CD4-positive, alpha-beta T cell treated with Interleukin-6 at 100 ng/mL for 8 hours (primary cell): ENCODE measurements at places on chromosomes 11 and 22.
A peak's percentile ranks its signal among the peaks of the same experiment; 100 is the strongest.

- no peak for DNase-seq
These were observed 5.6 kb downstream of the ALX4 start for GRCh38 chr11:44304091-44305025.

DNA sequence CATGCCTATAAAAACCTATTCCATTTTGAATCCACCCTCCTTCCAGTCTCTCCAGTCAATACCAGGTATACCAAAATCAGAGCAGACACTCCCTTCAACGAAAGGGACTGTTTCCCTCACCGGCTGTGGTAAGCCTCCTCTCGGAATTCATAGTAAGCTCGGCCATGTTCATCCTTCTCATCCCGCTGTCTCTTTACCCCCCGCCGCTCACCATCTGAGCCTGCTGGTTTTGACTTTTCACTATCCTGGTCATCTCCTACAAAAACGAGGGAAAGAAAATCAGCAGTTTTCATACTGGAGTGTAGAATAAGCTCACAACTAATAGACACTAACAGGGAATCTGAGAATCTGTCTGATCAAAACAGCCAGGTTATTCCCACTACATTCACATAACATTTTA is 3.1 kb downstream of the HNRNPUL2 start:
- DNase-seq: no peak

GRCh38 chr11:60016881-60017280 is at the start of gene OOSP4B:
Gene OOSP4B, plus strand, starts transcription at chr11:60017181.
- no peak for DNase-seq

DNA sequence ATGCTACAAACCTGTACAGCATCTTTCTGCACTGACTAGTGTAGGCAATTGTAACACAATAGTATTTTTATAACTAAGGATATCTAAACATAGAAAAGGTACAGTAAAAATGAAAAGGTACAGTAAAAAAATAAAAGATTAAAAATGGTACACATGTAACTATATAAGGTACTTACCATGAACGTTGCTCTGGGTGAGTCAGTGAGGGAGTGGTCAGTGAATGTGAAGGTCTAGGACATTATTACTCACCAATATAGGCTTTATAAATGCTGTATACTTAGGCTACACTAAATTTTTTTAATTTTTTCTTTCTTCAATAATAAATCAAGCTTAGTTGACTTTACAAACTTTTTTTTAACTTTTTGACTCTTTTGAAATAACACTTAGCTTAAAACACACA is 59.9 kb downstream of the EIF3M start:
- DNase-seq: no peak

DNA sequence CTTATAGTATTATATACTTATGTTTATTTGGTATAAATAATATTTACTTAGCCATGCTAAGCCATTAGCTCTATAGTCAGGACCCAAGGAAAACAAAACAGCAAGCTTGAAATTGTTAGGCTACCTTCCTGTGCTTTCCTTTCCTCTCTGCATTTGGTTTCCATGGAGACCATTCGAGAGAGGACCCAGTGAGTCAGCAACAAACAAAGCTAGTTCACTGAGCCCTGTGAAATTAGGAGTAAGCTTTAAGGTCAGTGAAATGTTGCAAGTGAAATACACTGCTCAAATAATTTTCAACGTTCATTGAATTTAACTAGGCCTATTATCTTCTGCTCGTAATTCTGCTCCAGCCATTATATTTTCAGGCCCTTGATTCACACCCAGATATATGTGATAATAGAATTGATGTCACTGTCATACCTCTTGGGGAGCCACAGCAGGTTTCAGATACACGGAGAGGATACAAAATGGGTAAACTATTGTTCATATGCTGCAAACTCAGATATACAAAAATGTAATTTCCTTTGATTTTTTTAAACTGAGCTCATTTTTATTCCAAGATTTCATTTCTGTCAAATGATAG is 9.1 kb upstream of the OR10D3 start:
- no peak for DNase-seq

- no peak for DNase-seq
These were observed 94.5 kb upstream of the TOP3B start for GRCh38 chr22:22076932-22077703.

GRCh38 chr11:105429096-105429910 is 180.6 kb upstream of the GRIA4 start:
- no peak for DNase-seq

GRCh38 chr22:31474743-31475142 is 14.9 kb downstream of the EIF4ENIF1 start:
- DNase-seq: no peak

GRCh38 chr11:76745561-76746207 is 37.5 kb upstream of the TSKU start:
- no peak for DNase-seq

- DNase-seq: no peak
These were observed 39.2 kb upstream of the SLC36A4 start for GRCh38 chr11:93236741-93237675.

DNA sequence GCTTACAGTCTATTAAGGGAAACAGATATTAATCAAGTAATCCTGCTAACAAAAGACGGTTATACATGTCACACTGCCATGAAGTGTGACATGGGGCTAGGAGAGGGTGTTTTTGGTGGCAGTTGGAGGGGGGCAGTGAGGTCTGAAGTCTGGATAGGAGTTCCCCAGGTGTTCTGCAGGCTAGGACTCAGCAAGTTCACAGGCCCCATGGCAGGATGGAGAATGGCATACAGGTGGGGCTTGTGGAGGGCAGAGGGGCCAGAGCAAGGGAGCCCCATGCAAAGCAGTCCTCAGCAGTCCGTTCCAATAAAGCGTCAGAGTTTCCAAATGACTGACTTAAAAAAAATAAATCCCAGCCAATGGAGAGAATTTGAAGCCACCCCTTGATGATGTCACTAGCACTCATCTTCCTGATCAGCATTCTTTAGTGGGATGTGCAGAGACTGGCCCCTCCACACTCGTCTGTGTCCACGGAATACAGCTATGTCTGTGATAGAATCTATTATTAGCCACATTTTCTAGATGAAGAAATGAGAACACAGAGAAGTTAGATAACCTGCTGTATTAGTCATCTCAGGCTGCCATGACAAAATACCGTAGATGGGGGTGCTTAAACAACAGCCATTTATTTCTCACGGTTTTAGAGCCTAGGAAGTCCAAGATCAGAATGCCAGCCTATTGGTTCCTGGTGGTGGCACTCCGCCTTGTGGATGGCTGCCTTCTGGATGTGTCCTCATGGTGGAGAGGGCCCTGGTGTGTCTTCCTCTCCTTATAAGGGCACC is 32.6 kb downstream of the PRDM11 start:
- DNase-seq: no peak

- no peak for DNase-seq
These were observed 161.6 kb upstream of the GUCY1A2 start for GRCh38 chr11:107179829-107180228.

DNA sequence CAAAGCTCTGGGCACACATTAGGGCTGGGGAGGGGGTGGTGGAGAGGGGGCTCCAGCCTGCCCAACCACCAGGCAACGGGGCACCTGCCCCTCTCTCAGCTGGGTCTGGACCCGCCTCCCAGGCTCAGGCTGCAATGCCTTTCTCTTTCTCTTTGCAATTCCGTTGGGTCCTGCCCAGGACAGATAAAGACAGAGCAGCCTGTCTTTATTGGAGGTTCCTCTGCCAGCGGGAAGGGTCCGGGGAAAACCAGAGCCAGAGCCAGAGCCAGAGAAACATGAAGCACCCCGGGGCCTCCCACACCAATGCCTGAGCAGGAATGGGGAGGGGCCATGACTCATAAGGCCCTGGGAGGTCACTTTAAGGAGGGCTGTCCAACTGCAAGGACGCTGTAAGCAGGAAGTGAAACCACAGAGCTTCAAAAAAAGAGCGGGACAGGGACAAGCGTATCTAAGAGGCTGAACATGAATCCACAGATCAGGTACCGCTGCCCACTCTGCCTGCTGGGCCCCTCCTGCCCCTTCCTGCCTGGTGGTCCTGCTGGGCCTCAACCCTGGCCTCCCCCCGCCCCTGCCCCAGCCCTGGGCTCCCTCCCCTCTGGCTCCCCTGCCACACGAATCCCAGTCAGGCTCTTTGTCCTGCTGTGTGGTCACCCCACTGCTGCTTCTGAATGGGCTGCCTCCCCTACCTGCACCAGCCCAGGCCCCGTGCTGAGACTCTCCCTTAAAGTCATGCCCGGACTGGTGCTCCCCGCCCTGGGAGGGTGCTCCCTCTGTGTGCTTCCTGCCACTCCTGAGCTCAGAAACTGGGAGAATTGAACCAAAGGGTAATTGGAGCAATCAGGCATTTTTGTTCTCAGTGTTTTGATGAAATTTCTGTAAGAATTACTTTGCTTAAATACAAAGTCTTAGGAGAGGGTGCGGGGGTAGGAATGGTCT is at the start of gene APOBEC3B:
Gene APOBEC3B, plus strand, starts transcription at position 356 of the 936 bp plus-strand sequence. Its CDS starts 107 bp downstream, at position 463.
- peak; percentile 52 for DNase-seq

DNA sequence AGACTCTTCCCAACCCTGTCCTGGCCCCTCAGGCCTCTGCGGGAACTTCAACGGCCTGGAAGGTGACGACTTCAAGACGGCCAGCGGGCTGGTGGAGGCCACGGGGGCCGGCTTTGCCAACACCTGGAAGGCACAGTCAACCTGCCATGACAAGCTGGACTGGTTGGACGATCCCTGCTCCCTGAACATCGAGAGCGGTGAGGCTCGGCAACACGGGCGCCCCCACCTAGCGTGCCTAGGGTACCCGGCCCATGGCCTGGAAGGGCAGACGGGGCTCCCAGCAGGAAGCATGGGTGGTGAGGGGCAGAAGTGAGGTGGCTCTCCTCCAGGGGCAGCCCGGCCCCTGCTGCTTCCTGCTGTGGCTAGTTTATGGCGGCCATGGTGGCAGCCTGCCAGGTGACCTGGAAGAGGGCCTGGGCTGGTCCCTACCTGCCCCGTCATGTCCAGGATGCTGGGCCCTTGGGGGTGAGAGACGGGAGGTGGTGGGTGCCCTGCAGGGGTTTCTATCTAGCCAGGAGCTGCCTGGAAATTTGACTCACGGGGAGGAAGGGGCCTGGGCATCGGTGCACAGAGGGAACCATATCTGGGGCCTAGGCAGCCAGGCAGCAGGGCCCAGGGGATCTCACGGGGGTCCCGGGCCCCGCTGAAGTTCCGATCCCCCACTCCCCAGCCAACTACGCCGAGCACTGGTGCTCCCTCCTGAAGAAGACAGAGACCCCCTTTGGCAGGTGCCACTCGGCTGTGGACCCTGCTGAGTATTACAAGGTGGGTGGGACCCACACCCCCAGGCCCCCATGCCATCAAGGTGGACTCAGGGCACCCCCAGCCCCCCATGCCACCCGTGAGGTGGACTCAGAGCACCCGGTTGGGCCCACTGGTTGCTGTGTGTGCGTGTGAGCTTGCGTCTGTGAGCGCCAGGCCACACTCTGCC is 9.2 kb downstream of the MUC2 start:
- DNase-seq: no peak

- DNase-seq: peak; percentile 74
These were observed 2.4 kb downstream of the ZDHHC24 start for GRCh38 chr11:66543263-66544107.

- no peak for DNase-seq
These were observed 1.4 kb upstream of the MUC2 start for GRCh38 chr11:1073261-1073724.

DNA sequence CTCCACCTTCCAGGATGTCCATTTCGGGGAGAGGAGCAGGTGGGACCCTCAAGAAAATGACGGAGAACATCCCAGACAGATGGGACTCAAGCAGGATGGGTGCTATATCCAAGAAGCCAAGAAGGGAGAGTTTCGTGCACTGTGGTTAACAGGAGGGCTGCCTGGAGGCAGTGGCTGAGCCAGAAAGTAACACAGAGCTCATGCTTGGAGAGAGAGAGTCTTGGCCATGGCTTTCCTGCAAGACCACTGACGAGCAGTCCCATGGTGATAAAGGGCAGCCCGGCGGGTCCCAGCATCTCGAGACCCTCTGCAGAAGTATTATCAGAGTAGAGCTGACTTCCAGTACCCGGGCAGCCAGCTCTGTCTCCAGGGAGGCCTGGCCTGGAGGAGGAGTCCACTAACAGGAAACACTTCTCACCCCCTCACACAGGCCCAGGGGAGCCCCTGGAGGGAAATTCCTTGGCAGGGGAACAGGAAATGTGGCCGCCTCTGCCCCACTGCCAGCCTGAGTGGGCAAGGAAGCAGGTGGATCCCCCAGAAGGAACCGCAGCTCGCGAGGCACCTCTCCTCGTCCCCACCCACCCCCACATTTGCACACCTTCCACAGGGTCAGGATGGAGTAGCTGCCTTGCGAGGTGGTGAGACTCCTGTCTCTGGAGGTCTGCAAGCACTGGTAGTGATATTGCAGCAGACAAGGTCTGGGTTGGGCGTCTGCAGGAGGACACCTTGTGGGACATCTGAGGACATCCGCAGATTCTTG is 32.2 kb downstream of the CYTH4 start:
- peak; percentile 23 for DNase-seq

GRCh38 chr11:68843052-68843561 is 1.4 kb upstream of the CPT1A start:
- peak; percentile 39 for DNase-seq

- peak; percentile 80 for DNase-seq
These were observed 912 bp downstream of the PTPRCAP start for GRCh38 chr11:67436459-67437081.

GRCh38 chr11:72860592-72860991 is 46.4 kb downstream of the ATG16L2 start:
- no peak for DNase-seq

GRCh38 chr11:2307501-2308331 is 5.9 kb downstream of the TSPAN32 start:
- no peak for DNase-seq

DNA sequence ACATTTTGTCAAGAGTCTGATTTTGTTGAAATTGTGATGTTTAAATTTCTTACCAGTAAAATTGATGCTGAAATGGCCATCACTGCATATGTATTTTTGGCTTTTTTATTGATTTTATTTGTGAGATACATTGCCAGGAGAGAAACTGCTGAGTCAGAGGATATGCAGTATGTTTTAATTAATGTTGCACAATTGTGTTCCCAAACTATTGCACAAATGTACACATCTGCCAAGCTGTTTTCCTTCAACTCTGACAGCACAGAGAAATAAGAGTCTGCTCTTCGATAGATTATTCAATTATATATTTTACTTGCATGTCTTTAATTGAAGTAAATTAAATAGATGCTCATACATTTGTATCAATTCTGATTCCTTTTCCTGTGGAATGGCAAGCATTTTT is 640.2 kb upstream of the LUZP2 start:
- DNase-seq: no peak

- DNase-seq: peak; percentile 51
These were observed 4.9 kb downstream of the GLYAT start for GRCh38 chr11:58726737-58727414.

DNA sequence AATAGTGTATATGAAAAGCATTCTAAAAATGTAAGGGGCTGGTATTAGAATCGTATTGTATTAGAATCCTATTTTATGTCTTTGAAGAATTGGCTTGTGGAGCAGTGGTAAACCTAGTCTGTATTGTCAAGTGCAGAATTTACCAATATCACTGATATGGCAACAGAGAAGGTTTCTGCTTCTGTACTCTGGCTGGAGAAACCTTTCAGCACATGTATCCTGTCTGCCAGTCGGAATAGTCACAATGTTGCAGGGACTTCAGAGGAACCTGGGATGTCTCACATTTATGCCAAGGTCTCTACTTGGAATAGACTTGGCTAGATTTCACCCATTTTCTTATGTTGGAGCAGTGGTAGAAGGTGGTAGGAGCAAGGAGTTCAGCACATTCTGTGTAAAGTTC is 4.4 kb downstream of the MTMR3 start:
- no peak for DNase-seq
